ENCODE measurements at places on chromosomes 2 and 18.
A peak's percentile ranks its signal among the peaks of the same experiment; 100 is the strongest.

DNA sequence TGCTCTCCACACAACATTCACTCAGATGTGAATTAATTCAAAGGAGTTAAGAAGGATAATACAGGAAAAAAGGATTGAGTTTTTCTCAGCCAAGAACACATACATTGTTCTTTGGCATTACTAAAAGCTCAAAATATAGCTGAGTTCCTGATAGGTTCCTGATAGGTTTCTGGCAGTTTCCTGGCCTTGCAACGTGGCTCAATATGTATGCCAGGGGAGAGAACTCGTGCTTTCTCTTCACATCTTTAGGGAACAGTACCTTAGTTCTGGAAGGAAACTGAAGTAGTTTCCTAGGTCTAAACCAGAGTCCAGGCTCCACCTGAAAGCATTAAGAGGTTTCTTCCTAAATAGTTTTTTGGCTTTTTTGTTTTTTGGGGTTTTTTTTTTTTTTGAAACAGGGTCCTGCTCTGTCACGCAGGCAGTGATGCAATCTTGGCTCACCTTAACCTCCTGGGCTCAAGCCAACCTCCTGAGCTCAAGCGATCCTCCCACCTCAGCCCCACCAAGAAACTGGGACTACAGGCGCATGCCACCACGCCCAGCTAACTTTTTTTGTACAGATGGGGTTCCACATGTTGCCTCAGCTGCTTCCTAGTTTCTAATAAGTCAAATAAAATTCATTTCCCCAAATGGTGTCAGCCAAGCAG, 42.8 kb downstream of the ESCO1 start:
- no peak for DNase-seq

DNA sequence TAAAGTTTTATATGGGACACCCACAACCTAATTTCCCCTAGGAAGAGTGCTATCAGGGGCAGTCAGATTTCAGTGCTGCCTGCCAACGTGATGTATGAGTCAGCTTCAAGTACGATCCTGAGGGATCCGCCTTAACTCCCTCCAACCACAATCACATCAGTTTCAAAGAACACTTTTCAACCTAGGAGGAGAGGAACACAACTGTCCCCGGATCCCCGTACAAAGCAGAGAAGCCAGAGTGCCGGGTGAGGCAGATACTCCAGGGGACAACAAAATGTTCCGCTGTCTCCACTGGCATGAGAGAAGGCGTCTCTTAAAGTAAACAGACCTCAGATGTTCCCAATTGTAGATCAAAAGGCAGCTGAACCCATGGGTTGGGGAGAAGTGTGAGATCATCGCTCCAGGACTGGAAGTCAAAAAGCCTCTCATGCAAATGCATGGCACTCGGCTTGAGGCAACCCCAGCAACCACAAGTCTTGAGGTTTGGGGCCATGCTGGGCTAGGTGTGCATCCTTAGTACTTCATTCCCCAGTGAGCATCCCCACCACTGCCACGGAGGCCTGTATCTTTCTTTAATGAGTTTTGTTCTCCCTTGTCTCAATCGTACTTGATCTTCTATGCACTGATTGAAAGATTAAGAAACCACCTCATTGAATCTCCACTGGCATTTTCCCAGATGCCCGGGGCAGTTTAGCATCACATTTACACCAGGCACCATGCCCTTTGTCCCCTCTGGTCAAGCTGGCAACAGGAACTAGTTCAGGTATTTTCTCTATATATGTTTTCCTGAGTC, 91.0 kb upstream of the CCBE1 start:
- no peak for DNase-seq

- DNase-seq = no peak
These were observed 518.0 kb upstream of the HS6ST1 start for GRCh38 chr2:128836559-128837100.

GRCh38 chr18:48949050-48949605, 1.6 kb downstream of the SMAD7 start:
- no peak for DNase-seq

- DNase-seq = no peak
These were observed 3.5 kb upstream of the ZSWIM2 start for GRCh38 chr2:186852508-186852907.

DNA sequence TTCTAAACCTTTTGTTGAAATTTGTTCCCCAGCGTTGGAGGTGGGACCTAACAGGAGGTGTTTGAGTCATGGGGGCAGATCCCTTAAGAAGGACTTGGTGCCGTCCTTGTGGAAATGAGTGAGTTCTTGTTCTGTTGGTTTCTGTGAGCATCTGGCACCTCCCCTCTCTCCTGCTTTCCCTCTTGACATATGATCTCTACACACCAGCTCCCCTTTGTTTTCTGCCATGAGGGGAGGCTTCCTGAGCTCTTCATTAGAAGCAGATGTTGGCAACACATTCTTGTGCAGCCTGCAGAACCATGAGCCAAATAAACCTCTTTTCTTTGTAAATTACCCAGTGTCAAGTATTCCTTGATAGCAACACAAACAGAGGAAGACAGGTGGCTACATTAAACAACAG, 23.8 kb downstream of the NABP1 start:
- DNase-seq = no peak

GRCh38 chr2:72694715-72695496, 130.9 kb downstream of the EXOC6B start:
- no peak for DNase-seq

GRCh38 chr18:23887493-23887892, 127.1 kb upstream of the TTC39C start:
- no peak for DNase-seq

DNA sequence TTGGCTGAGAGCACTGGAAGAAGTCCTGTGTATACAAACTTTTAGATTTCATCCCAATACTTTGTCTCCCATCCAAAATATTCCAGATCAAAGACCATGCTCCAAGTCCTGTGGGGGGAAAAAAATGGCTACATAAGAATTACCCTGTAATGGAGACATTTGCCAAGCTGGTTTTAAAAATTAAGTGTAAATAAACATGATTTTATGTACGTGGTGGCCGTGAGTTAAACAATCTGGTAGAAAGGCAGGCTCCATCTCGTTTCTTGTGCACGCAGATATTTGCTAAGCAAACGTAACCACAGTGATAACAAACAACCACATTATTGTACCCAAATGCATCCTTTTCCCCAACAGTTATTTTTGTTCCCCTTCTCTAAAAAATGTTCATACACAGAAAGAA, 176.4 kb downstream of the ZNF516 start:
- no peak for DNase-seq

DNA sequence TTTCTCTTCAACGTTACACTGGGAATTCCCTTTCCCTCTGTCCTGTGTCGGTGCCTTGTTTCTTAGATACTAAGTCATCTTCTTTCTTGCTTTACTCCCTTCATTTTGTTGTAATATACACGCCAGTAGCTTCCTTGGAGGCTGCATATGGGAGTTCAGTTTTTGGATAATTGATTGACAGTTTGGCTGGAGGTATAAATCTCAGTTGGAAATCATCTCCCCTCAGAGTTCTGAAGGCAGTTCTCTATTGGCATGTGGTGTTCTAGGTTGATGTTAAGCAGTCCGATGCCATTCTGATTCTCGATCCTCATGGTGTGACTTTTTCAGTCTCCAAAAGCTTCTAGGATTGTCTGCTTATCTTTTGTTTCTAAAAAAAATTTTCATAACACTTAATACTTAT, 152.5 kb upstream of the GLI2 start:
- no peak for DNase-seq

DNA sequence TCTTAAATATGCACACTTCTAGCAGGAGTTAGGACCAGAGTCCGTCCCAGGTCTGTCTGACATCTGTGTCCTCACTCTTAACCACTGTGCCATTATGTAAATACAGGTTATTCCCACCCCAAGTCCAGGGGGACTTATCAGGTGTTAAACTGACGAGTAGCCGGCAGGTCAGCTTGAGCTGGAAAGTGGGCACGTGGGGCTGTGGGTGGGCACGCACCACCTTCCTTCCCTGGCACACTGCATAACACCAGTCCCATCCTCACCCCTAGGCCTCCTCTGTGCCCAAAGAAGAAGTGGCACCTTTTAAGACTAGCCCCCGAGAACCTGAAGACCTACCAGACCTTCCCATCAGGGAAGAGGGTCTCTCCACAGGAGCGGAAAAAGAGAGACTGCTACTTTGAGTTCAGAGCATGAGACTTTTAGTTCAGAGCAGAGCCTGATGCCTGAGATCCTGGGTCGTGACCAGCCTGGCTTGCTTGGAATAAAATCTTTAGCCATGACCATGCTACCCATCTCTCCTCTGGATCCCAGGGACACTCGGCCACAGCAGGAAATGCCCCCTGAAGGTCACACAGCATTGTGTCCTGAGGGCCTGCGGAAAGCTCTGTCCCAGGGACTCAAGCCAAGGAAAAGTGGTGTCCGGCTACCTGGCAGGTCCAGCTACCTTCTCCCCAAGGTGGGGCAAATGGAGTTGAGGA, 62.0 kb downstream of the CIB4 start:
- DNase-seq = no peak

- DNase-seq = peak; percentile 40
These were observed 4.5 kb upstream of the GAL3ST2 start for GRCh38 chr2:241772063-241772499.

DNA sequence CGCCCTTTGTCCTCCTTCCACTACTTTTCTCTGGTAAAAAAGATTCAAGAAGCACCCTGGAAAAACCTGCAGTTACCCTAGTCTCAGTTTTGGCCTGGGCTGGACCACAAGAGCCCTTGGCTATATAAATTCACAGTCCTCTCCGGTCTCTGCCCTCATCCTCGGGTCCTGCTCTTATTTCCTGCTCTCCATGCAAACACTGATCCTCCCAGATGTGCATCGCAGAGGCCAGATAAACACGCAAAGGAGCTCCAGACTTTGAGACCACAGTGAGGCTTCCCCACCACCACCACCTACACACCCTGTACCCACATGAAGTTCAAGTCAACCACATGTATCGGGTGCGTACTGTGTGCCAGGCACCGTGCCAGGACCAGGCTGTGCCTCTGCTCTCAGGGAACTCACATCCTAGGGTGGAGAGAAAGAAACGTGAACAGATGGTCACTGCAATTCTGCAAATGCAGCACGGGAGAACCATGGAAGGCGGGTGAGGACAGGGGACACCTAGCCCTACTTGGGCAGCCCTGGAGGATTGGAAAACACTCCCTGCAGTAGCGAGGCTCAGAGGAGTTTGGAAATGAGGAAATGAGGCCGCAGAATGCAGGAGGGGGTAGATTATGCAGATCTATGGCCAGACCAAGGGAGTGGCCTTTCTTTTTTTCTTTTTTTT, 7.4 kb downstream of the CTDSP1 start:
- DNase-seq = peak; percentile 97

GRCh38 chr2:203018181-203018580, 3.5 kb downstream of the NBEAL1 start:
- DNase-seq = no peak

- DNase-seq = no peak
These were observed 15.2 kb downstream of the LRATD1 start for GRCh38 chr2:14647714-14648113.

- peak; percentile 73 for DNase-seq
These were observed 32.4 kb upstream of the VIT start for GRCh38 chr2:36663851-36664695.

- DNase-seq = no peak
These were observed 492.8 kb upstream of the RAB12 start for GRCh38 chr18:8116341-8117005.

DNA sequence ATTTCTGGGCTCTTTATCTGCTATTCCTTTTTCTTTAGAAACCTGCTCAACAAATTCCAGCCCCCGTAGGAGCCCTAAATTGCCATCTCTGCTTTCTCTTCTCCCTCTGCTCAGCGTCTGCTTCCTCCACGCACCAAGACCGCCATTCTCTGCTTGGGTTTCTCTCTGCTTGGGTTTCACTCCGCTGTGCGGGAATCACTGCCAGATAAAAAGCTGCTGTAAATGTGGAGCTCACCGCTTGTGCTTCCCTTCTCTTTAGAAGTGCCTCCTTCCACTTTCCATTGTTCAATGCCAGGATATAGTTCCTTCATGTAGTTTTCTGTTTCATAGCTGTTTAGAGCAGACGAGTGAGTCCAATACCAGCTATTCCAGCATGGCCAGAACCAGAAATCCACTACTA, 45.9 kb downstream of the TMEM237 start:
- no peak for DNase-seq

DNA sequence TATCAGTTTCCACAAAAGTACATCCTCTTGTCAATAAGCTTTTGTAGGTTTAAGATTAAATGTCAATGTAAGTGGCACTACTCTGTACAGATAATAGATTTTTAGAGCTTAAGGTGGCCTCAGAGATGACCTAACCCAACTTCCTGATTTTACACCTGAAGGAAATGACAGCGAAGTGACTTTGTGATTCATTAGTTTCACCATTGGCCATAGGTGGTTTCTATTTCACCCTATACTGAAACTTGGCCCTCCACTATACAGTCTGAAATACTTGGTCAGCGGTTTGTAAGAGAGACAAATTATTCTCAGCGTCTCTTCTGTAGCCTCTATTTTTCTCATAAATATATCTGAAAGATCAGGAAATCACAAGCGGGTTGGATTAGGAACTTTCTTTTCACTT, 330.4 kb upstream of the FAM98A start:
- DNase-seq = no peak

- DNase-seq = no peak
These were observed 139.2 kb downstream of the SLC4A3 start for GRCh38 chr2:219766658-219767057.

GRCh38 chr2:236986524-236987330, 99.0 kb upstream of the COPS8 start:
- no peak for DNase-seq

DNA sequence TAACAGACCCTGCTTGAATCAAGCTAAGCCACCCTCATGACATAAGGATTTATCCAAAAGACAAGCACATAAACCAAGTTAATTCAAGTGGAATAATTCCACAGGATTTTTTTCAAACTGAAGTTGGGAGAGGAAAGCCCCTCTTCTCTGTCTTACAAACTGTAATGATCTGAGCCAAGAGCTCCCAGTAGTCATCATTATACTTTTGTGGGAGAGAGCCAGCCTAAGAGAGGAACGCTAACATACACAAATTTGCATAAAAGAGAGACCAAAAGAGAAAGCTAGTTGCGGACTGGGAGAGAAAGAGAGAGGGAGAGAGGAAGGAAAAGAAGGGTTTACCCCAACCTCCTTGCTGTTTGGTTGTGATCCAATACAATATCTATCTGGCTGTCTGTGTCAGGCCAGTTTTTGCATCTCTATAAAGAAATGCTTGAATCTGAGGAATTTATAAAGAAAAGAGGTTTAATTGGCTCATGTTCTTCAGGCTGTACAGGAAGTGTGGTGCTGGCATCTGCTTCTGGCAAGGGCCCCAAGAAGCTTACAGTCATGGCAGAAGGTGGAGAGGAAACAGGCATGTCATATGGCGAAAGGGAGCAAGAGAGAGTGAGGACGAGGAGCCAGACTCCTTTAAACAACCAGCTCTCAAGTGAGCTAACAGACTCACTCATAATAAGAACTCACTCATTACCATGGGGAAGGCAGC, 20.8 kb upstream of the PUM2 start:
- DNase-seq = no peak

- no peak for DNase-seq
These were observed 30.3 kb upstream of the CCDC93 start for GRCh38 chr2:118044103-118044716.

- DNase-seq = no peak
These were observed 213.0 kb upstream of the RAB6C start for GRCh38 chr2:129766374-129766993.

DNA sequence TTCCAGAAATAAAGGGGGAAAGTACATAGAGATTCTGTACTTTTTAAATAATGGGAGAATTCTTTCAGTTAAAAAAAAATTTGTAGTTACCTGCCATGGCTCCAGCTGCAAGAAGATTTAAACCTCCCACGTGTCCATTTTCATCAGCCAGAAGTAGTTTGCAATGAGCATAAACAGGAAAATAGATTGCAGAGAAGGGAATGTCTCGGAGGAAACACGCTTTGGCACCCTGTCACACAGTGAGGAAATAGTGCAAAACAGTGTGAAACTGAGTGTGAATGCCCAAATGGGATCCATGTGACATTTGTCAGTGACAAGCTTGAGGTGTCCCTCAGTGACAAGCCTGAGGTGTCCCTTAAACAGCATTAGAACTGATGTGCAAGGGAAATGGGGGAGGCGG, 102.7 kb downstream of the SLC25A12 start:
- no peak for DNase-seq

Measured in hematopoietic multipotent progenitor cell treated with erythropoietin and hydrocortisone succinate and interleukin-3 and kit ligand, for 8 days (in vitro differentiated cells).